ENCODE measurements at places on chromosomes 3 and 15.

DNA sequence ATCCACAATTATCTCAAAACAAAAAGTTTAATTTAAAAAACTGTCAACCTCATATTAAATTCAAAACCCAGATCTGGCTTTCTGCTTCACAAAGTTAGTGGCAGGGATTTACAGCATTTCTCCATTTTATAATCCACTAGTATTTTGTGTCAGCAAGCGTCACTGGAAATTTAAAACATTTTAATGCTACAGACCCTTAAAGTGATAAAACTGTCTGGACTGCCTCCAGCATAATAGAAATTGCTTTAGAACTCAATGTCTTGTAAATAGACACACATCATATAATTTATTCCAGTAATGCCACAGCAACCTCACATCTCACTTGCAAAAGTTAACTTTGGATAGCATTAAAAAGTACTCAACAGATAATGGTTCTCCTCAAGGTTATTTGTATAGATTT is 116.1 kb downstream of the ULK4 start:
- DNase-seq = no peak

DNA sequence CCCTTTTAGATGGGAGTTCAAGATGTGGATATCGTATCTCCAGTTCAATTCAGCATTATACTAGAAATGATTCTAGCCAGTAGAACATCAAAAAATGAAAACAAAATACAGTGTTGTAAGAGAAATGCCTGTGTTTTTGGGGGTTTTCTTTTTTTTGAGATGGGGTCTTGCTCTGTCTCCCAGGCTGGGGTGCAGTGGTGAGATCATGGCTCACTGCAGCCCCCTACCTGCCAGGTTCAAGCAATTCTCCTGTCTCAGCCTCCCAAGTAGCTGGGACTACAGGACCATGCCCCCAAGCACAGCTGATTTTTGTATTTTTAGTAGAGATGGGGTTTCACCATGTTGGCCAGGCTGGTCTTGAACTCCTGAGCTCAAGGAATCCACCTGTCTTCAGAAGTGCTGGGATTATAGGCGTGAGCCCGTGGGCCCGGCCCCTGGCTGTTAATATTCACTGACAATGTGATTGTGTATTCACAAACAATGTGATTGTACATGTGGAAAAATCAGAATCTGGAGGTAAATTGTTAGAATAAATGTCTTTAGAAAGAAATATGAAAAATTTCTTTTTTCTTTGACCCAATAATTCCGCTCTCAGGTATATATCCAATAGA is 59.0 kb downstream of the ARIH1 start:
- no peak for DNase-seq

- DNase-seq = no peak
Measured at GRCh38 chr3:196741249-196741889, 1.7 kb downstream of the PAK2 start.

- no peak for DNase-seq
Measured at GRCh38 chr3:196440696-196441095, 8.5 kb upstream of the UBXN7 start.

DNA sequence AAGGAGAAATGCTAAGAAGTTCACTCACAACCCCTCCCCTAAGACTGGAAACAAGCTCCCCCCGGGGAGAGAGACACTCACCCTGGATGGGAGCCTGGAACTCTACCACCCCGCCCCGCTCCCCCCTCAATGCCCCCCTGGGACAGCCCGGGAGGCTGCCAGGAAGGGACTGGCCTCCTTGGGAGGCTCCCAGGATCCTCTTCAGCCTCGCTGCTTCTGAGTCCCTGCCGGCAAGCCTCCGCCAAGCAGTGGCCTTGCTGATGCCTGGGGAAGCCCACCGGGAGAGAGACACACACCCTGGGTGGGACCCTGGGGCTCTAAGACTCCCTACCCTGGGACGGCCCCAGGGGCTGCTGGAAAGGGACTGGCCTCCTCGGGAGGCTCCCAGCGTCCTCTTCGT is 33.4 kb downstream of the CPEB1 start:
- DNase-seq = no peak

DNA sequence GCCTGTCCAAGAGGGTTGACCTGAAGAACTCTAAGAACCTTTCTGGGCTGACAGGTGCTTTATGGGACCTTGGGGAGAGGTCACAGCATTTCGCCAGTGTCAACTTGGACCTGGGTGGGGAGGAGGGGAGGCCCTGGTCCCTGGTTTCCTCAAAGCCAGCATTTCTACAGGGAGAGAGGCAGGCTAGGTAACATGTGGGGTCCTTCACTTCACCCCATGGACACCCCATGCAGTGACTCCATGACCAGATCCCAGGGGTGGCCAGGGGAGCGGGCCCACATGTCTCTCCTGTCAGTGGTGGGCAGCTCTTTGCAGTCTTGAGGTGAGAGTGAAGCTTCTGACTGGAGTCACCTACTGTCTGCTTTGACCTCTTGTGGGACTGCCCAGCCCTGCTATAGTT is 35.8 kb downstream of the GOLGA6L10 start:
- DNase-seq = no peak

- no peak for DNase-seq
Measured at GRCh38 chr3:79845546-79845945, 77.7 kb upstream of the ROBO1 start.

Measured in germinal center (tissue), 1 donor.